ENCODE measurements at places on chromosomes 2 and 18. TPM values are rescaled to one million over a fixed set of nuclear protein-coding genes. Genes with fewer than 3 reads are reported as not detected.

DNA sequence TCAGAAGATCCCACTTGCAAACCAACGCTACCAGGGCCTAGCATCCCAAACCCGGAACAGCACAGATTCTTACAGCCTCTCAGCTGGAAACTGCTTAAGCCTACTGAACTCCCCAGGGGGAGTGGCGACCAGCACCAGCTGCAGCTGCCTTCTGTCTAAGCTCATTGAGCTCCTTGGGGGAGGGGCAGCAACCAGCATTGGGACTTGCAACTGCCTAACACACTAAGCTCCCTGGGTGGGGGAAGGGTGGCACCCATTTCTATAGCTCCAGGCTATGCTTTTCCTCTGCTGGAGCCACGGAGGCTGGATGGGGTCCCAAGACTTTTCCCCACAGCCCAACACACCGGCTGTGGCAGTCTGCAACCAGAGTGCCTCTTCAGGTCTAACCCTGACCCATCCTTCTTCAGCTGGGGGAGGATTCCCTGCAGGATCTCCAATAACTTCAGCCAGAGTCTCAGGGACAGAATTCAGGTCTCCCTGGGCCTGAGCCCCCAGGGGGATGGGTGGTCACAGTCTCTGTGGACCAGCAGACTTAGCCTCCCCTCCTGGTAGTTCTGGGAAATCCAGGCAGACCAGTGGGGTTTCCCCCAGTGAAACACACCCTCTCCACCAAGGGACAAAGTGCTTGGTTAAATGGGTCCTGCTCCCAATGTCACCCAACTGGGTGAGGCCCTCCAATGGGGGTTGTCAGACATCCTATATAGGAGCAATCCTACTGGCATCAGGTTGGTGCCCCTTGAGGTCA, 45.9 kb upstream of the ITGA4 start:
- DNase-seq, result no peak

DNA sequence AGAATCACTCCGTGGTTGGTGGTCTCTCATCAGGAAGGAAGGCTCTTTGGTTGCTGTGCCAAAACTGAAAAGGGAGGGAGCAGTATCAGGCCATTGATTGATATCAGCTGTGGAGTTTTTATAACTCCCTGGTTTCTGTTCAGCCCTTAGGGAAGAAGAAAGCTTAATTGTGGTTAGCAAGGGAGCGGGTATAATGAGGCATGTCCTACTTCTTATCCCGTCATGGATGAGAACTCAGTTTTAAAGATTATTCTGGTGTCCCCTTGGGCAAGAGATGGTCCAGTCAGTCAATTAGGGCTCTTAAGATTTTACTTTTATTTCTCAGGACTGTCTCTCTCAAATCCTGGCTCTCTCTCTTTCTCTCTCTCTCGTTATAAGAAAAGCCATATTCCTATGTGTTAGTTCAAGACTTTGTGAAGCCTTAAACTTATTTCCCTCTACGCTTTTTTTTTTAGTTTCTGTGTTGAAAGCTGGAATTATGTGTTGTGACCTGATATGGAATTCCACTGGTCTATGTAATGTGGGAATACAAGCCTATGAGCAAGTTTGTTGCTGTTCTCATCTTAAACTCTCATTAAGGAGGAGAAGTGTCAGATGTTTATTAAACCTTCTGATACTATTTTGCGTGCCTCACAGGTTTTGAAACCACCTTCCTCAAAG, 514.0 kb upstream of the CDH2 start:
- DNase-seq, result no peak

GRCh38 chr2:2836343-2837070, 505.4 kb upstream of the MYT1L start:
- peak; percentile 4 for DNase-seq

DNA sequence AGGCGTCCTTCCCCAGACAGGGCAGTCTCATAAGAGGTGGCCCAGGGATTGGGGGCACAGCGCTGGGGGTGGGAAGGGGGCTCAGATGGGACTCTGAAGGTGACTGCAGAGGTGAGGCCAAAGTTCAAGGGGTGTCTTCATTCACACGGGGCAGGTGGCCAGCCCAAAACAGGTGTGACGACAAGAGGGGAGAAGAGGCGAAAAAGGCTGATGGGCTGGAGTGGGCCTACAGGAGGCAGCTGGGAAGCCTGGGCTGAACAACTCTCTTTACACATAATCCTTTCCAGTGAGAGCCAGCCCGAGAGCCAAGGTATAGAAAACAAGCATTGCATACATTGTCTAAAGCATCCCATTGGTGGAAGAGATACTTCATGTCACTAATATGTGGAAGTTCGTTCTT, 130.9 kb upstream of the ASB18 start:
- DNase-seq, result no peak

The NRP2 gene
- 0.26 TPM for total RNA-seq

The NDC80 gene
- total RNA-seq, result 101 TPM

DNA sequence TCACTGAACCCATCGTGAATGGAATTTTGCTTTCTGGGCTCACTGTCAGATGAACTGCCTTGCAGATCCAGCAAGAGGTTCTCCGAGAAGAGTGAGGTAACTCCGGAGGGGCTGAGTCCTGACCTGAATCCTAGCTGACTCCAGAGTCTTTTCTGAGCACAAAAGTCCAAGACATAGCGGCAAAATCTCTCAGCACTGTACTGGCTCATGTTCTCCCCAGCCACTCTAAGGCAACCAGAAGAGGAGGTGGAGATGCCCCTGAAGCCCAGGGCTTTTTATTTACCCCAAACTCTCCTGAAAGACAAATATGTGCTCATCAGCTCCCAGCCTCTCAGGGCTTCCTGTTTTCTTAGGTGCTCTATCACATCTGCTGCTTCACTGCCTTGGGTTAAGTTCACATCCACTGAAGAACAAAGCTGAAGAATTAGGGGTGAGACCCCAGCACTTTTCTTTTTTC, 221.8 kb downstream of the MREG start:
- DNase-seq, result no peak
